ENCODE measurements at places on chromosomes 5 and 9.

GRCh38 chr9:20043035-20043434 lies 254.2 kb upstream of the SLC24A2 start:
- no peak for DNase-seq

GRCh38 chr5:153998768-153999167 lies 39.9 kb downstream of the FAM114A2 start:
- DNase-seq: no peak

DNA sequence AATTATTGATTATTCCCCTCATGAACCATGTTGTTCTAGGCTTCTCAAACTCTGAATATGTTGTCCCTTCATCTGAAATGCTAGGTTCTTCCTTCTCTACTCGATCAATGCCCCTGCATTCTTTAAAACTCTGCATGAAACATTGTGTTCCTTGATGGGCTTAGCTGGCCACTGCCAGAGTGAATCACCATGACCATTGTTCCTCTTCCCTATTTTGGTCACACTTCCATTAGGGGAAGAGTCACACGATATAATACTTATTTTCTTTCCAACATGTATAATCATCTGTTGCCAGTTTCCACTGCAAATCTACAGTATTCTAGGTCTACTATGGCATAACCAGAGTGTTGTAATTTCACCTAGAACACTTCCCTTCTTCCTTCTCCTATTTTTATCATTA lies 247.9 kb downstream of the TRPM3 start:
- DNase-seq: no peak

DNA sequence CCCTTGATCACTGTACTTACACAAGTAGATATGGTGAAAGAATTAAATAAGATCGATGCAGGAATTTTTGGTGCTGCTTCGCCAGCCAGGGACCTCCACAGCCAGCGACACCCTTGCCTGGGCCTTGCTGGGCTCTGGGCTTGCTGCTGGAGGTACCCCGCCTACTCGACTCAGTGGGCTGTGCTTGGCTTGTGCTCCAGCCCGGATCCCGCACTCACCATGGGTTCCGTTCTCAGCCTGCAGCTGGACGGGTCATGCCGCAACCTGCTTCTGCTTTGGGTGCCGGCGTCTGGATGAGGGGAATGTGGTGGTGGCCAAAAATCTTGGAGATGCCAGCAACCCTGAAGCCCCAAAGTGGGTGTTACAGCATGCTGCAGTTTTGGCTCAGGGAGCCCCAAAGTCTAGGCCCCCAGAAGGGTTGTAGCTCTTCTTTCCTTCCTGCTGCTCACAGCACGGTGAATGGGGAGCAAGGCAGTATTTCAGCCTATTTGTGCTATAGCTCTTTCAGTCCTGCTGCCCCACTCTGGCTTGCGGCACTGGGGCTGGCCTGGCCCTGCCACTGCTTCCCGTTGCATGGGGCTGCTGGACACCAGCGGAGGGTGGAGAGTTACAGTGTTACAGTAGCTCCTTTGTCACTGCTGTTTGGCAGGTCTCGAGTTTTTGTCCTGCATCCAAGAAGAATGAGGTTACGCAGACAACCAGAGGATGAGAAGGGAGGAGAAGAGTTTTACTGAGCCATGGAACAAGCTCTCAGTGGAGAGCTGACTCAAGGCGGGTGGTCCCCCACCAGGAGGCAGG lies 48.0 kb downstream of the TARS1 start:
- DNase-seq: no peak

DNA sequence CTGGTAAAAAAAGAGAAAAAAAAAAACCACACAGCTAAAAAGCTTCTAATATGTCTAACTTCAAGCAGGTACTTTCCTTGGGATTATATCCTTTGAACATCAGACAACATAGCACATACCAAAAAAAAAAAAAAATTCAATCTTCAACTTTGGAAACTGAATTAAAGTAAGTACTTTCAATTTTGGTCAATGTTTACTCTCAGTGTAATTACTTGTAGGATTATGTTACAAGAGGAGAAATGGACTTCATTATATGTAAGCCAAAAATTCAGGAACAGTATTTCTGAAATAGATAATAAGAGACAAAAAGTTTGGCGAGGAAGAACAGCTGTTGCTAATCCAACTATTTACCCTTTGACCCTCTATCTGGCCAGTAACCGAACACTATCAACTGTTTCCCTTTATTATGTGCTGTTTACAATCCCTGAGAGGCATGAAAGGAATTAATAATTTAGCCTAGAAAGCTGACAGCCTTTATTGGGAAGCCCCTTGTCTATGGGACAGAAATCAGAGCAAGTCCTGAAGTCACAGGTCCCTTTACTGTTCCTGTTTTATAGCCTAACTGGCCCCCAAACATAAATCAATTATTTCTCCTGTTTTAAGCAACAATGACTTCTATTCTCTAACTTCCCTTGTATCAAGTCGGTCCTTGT lies 46.6 kb downstream of the NR6A1 start:
- no peak for DNase-seq

- no peak for DNase-seq
These were observed 73.8 kb downstream of the DAB2IP start for GRCh38 chr9:121725008-121725775.

- DNase-seq: no peak
These were observed 168.0 kb upstream of the POU5F2 start for GRCh38 chr5:93909356-93909755.

- no peak for DNase-seq
These were observed 12.2 kb upstream of the TMEM252 start for GRCh38 chr9:68552700-68553476.

DNA sequence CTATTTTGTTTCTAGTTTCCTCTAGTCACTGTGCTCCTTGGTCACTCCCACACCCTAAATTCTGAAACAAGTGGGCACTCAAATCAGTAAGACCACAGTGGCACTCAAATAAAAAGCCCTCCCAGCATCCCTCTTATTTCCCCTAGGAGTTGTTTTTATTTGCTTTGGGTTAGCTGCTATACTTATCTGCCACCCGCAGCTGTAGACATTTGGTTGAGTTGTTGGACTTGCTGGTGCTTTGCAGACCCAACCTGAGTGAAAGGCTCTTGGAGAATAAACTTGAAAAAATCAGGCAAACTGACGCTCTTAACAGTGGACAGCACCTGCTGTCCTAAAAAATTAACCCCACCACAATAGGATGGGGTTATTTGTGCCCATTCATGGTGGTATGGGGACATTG lies 203.0 kb downstream of the SPATA31A6 start:
- no peak for DNase-seq

DNA sequence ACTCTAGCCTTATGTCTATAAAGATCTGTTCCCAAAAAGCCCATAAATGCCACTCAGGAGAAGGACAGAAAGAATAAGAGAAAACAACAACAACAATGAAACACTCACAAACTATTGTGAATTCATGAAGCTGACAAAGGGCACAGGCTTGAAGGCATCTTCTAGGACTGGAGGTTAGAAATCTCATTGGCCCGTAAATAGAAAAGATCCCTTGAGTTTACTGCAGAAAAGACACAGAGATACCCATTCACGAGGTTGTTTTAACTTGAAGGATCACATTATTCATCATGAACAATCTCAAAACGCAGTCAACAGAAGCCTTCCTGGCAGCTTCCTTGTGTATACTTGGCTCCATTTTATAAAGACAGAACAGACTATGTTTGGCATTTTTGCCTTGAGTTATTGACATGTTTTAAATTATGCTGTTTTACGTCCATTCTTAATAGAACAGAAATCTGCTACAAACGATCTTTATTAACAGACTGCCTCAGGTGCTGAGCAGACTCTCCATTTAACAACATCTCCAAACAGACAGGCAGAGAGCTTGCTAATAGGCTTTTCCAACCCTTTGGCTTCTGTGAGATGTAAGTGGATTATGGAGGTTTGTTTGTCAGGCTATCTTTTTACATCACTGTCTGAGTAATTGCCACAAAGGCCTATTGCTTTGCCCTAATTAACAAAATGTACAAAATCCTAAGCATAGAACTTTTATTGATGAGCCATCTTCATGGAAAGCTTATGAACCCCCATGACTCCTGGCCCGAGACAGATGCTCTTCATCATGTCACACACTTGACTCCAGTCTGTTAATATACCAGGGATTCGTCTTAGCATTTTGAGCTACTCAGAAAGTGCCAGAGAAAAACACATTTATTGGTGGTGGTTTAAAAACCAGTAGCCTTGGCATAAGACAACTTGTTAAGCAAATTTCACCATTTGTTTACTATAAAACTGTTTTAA lies 735.3 kb upstream of the ZNF608 start:
- DNase-seq: no peak

- DNase-seq: no peak
These were observed 23.1 kb downstream of the IRF1 start for GRCh38 chr5:132467287-132467984.

GRCh38 chr5:5372930-5373329 lies 49.5 kb upstream of the ICE1 start:
- DNase-seq: no peak

DNA sequence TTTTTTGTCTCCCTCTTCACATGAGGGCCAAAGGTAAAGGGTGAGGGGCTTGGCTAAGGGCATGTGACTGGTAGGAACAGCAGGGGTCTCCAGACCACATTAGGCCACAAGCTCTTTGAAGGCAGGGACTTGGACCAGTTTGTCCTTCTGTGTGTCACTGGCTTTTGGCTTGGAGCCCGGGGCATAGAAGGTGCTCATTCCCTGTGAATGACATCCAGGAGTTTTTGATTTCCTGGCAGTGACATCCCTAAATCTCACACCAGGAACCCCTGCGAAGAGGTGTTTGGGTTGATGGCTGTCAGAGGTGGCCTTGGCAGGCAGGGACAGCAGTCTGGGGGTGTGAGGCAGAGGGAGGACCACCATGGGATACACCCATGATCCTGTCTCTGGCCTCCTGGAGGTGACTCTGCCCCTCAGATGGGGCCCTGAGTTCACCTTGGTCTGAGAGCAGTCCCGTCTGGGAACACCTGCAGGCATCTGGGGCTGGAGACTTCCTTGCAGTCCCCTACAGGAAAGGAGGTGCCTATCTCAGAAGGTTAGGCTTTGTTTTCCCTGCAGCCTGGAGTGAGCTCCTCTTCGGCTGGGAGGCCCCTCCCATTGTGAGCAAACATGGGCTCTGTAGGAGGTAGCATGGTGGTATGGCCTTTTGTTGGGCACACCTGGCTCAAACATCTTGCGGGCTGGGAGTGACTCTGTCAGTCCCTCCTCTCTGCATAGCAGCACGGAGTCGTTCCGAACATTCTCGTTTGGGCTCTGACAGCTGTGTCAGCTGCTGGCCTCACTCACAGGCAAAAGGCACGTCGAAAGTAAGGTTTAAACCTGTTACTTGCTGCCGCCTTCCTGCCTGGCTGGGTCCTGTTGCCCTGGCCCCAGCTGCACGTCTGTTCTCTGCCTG lies 38.6 kb upstream of the PITX1 start:
- no peak for DNase-seq

GRCh38 chr5:165720901-165721300 lies 2215.5 kb downstream of the MAT2B start:
- DNase-seq: no peak

DNA sequence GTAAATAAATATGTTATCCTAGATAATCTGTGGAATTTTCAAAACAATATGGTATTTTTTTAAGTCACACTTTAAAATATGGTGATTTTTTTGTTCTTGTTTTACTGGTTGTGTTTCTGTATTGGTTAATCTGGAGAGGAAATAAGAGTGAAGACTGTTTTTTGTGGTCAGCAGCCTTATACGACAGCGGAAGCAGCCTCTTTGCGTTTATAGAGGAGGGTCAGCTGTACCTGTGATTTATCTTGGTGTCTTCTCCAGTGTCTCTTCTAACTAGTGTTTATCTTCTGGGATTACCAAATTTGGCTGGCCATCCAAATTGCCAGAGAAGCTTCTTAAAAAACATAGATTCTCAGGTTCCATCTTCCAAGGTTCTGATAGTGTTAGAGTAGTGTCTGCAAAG lies 58.7 kb downstream of the ICE1 start:
- DNase-seq: no peak

DNA sequence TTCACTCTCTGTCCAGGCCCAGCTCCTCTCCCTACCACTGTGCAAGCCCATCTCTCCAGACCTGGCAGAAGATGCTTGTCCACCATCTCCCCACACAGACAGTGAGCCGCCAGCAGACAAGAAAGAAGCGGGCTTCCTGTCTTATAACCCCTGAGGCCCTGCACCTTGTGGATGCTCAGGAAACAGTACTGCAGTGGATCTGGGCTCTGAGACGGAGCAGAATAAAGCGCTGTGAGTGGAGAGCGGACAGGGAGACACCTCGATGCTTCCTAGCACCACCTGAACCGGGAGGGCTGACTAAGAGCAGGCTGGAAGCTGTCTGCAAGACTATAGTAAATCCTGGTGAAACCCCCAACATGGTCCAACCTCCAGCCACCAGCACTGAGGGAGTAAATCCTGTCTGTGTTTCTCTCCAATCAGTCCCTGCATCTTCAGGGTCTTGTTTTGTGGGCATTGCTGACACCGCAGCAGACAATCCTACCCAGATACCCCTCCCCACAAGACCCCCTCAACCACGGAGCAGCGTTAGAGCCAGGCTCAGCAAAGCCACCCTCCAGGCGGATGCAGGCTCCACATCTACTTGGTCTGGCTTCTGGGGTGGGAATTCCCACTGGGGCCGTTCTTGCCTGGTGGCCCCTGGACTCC lies 18.7 kb downstream of the ORM2 start:
- DNase-seq: no peak

- no peak for DNase-seq
These were observed 39.1 kb upstream of the ANKRD31 start for GRCh38 chr5:75275756-75276155.

DNA sequence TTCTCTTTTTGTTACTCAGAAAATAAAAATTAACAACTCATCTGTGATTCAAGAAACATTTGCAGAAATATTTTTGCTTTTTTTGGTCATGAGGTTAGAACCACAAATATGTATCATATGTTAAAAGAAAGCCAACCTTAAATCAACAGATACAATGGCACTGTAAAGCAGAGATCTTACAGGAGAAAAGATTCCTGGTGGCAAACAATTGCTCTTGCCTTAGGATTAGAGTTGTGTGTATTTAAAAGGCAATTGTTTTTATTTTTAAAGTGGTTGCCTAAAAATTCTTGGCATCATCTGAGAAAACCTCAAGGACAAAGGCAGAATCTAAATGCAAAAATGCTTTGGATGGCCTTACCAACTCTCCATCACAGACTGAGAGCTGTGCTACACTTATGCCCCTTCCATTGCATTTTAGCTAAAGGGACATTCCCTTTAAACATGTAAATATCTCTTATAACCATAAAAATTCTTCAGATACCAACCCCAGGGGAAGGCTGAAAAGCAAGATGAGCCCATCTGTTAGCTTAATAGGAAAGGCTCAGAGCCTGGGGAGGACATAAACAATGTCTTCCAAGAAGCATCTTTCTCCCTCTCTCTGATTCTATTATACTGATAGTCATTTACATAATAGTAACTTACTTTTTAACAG lies 100.4 kb downstream of the FAM114A2 start:
- no peak for DNase-seq

- no peak for DNase-seq
These were observed 18.9 kb upstream of the PFDN1 start for GRCh38 chr5:140321796-140322195.

- DNase-seq: no peak
These were observed 131.2 kb downstream of the HTR4 start for GRCh38 chr5:148523139-148523538.

DNA sequence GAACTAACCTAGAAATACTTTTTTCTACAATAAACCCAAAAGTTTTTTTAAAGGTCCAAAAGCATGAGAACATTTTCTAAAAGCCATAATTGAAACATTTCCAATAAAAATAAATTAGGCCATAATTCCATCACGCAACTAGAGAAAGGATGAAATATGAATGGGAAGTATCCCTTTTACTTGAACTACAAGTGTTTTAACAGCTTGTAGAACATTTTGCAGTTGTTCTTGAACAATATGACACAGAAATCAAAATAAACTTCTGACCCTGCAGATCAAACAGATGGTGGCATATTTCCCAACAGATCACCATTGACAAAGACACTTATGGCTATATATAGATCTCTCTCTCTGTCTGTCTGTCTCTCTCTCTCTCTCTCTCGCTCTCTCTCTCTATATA lies 624.4 kb downstream of the PSAT1 start:
- DNase-seq: no peak
